Suprapubic skin (tissue), 4 donors: ENCODE measurements at places on chromosomes 12 and 14. TPM values are rescaled to one million over a fixed set of nuclear protein-coding genes. Genes with fewer than 3 reads are reported as not detected.

GRCh38 chr14:96538097-96538989 is 36.2 kb downstream of the PAPOLA start:
- DNase-seq, result no peak

- no peak for DNase-seq
Observed at GRCh38 chr12:48486261-48486660, 4.0 kb downstream of the C12orf54 start.

- DNase-seq, result no peak
Observed at GRCh38 chr14:52076334-52076733, 7.5 kb upstream of the NID2 start.

The SIX6 gene
- not detected for total RNA-seq

GRCh38 chr12:124994437-124994975 is 1.1 kb downstream of the BRI3BP start:
- no peak for DNase-seq

The KRT5 gene
- 9,625 TPM for total RNA-seq

The IL22 gene
- total RNA-seq, result not detected

GRCh38 chr12:67223225-67223624 is 45.9 kb upstream of the CAND1 start:
- DNase-seq, result no peak

- no peak for DNase-seq
Observed at GRCh38 chr12:8157484-8158198, 826 bp downstream of the ZNF705A start.

- no peak for DNase-seq
Observed at GRCh38 chr14:72754949-72755348, 139.0 kb downstream of the DPF3 start.

DNA sequence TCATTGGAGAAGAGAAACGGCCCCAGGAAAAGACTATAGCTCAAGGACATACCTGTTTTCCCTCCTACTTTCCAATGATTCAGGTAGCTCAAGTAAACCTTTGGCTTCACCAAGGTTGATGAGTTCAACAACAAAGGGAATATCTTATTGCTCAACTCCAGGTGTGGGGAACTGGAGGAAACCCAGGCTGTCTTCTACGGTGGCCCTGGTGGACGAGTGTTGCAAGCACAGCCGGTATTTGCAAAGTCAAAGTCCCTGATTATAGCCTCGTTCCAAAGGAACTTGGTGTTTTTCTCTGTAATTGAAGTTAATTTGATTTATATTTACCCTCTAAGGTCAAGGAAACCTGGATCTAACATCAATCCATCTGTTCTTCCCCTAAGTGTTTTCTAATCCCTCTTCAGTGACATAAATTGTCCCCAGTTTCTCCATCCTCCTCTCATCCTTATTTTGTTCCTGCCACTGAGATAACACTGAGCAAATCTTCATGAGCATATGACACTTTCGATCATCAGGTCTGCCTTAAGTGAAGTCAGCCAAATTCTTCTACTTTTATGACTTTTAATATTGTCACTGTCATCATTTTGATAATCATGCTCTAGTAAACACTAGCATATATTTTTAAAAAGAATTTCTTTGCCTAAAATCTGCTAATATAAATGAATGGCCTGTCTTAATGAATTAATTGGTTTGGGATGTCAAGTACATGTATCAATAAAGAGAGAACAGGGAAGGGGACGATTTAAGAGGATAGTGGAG is 174.6 kb upstream of the TBX3 start:
- DNase-seq, result no peak

DNA sequence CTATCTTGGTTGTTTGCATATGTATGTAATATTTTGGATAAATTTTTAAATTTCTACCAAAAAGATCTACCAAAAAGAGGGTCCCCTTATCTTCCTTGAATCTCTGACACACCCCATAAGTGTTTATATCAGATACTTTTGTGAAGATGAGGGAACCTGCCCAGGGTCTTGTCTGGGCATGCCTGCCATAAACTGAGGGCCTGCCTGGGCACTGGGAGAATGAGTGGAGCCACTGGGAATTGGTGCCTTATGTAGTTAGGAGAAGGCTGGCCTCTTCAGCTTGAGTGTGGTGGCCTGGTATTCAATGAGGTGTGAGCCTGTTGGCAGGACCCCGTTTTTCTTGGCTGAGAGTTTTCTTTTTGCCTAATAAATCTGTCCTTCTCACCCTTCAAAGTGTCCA is 46.5 kb downstream of the OR9K2 start:
- no peak for DNase-seq

The TAS2R19 gene
- not detected for total RNA-seq

DNA sequence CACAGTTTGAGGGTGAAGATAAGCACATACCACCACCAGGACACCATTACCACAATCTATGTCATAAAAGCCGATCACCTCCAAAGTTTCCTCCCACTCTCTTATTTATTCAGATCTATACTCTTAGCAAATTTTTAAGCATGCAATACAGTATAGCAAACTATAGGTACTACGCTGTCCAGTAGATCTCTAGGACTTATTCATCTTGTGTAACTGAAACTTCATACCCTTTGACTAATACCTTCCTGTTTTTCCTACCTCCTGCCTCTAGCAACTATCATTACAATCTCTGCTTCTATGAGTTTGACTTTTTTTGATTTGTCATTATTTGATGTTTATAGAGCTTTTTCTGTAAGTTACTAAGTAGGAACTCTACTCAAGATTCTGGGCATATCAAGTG is 84.5 kb upstream of the MANSC4 start:
- no peak for DNase-seq

- DNase-seq, result no peak
Observed at GRCh38 chr12:77402716-77403115, 337.3 kb upstream of the E2F7 start.

The SLC6A13 gene
- total RNA-seq, result not detected

The OVCH1 gene
- total RNA-seq, result not detected

DNA sequence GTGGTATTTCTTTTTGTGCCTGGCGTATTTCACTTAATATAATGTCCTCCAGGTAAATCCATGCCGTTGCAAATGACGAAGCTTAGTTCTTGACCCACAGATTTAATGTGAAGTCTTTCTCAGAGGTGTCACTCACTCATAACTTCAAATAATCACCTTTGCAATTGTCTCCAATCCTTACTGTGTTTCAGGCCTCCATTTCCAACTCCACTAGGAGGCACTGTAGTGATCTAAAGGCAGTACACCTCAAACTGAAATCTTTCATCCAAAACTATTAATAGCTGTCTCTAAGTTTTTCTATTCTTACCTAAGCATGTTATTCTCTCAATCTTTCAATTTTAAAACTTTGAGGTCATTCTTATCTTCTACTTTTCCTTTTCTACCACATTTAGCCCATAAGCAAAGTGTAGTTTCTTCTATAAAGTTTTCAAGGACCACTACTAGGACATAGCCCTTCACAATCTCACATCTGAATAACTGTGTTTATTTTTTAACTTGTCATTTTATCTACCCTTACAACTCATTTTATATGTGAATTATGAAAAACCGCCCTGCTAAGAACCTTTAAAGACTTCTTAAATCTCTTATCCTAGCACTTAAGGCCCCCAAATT is 25.5 kb upstream of the FBXO34 start:
- no peak for DNase-seq

The STYX gene
- total RNA-seq, result 10.9 TPM

- DNase-seq, result no peak
Observed at GRCh38 chr14:71597287-71597920, 334.8 kb upstream of the RGS6 start.

DNA sequence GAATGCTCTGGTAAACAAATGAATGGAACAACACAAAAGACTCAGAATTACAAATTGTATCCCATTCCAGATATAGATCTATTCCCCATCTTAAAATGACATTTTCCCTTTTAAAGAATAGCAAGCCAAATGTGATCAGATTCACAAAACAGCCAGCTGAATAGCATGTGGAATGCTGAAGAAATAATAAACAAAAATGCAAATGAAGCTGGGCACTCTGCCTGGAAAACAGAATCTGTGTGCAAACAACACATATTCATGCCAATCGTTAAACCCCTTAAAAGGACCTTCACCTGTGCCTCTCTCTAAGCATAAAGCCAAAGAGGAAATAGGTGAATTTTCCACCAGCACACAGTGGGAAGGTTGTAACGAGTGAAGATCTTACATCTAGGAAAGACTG is 67.9 kb upstream of the PDZRN4 start:
- DNase-seq, result no peak

GRCh38 chr14:103393070-103393469 is 7.9 kb downstream of the MARK3 start:
- DNase-seq, result no peak

The RNF41 gene
- 28.4 TPM for total RNA-seq

The KERA gene
- total RNA-seq, result not detected

GRCh38 chr12:44015333-44015941 is 179.6 kb downstream of the TMEM117 start:
- no peak for DNase-seq

DNA sequence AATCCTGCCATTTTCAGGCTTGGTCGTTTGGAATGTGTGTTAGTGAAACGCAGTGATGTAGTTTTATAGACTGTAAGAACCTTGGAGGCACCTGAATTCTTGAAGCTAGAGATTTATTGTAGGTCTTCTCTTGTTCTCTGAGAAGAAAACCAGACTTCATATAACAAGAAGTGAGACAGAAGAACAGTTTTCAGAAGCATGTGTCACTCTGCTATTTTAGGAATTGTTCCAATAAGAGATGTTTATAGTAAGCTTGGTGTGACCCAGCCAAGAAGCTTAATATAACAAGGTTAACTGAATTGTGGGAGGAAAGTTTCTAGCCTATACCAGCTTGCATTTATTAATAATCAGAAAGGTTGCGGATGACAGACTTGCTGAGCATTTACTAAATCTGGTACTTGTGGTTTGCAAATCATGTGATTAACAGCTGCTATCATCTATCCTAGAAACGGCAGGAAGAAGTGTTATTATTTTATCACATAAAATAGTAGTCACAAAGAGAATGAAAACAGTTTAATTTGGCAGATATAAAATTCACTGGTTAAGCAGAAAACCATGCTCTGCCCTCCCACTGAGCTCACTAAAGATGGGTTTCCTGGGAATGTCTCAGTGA is 49.2 kb upstream of the BCAT1 start:
- DNase-seq, result no peak

- DNase-seq, result no peak
Observed at GRCh38 chr14:50835280-50835679, 4.3 kb upstream of the NIN start.

The SPIC gene
- total RNA-seq, result not detected

The RPL10L gene
- total RNA-seq, result not detected

The NTF3 gene
- 1.4 TPM for total RNA-seq

The TESPA1 gene
- 0.80 TPM for total RNA-seq

DNA sequence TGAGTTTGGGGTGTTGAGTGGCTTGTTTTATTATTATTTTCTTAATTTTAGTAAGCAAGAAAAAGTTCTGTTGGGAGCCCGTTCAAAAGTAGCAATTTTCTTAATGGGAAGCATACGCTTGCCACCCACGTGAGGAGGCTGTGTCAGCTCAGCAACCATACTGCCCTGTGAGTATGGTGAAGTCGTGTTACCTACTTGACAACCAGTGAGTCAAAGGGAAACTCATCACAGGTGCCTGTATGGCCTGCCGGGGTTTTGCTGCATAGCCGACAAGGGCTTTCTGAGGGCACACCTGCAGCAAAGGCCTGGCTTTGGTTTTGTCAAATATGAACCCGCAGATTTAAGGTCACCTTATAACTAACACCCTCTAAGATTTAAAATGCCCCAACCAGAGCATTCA is 31.1 kb downstream of the PITPNM2 start:
- no peak for DNase-seq

GRCh38 chr12:93356214-93356613 is 21.5 kb upstream of the NUDT4 start:
- no peak for DNase-seq

DNA sequence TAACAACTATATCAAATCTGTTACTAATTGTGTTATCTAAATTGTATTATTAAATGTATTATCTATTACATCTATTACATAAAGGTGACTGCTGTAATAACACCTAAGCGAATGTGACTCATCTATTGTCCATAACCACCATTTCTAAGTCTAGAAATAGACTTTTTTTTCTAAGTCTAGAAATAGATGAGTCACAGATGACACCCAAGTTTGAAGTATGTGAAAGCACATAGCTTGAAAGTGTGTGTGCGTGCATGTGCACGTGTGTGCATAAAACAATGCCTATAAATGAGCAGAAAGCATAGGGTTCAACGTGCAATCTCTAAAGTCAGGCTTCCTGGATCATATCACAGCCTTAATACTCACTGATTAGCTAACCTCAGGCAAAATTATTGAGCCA is 451.3 kb upstream of the USP15 start:
- DNase-seq, result no peak

The SERPINA1 gene
- 62.4 TPM for total RNA-seq

DNA sequence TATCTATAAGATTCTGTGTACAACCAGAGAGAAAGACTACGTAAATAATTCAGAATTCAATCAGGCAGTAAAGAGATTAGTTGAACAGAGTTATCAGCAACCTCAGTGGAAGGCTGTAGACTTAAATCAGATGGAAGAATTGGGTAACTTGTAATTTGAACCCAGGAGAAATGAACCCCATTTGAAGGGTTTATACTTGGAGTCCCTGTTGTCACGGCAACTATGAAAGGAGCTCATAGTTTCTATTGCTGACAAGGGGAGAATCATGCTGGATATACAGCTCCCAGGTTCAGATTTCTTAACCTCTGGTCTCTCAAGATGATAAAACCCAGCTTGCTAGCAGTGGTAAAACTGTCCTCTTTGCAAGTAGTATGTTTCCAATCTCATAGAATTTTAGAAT is 54.4 kb upstream of the BMP4 start:
- no peak for DNase-seq

DNA sequence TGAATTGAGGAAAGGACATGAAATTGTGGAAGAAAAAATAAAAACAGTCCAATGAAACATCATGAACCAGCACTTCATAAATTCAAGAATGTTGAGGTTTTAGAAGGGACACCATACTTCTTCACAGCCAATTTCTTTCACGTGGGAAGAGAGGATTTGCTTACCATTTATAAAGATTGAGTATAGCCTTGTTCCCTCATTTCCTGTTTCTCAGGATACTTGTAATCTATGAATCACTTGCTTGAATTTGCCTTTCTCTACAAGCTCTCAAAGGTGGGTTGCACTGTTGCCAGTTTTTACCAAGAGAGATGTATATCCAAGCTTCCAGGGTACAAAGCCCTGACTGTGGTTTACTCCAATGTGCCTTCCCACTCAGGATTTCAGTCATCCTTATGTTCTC is 116.1 kb downstream of the DUSP6 start:
- DNase-seq, result no peak
